ENCODE measurements at places on chromosomes 6 and 20. TPM values are rescaled to one million over a fixed set of nuclear protein-coding genes. Genes with fewer than 3 reads are reported as not detected.

PRSS16 gene
- polyA plus RNA-seq, result 3.6 TPM

POU5F1 gene
- polyA plus RNA-seq, result 0.55 TPM

RNF39 gene
- 11.8 TPM for polyA plus RNA-seq

WFDC5 gene
- 4.5 TPM for polyA plus RNA-seq

EBF4 gene
- 4.8 TPM for polyA plus RNA-seq

SYTL3 gene
- 2.4 TPM for polyA plus RNA-seq

SLC22A7 gene
- not detected for polyA plus RNA-seq

RIMS4 gene
- 0.04 TPM for polyA plus RNA-seq

RSPO4 gene
- 0.06 TPM for polyA plus RNA-seq

MYH7B gene
- 0.11 TPM for polyA plus RNA-seq

LY86 gene
- polyA plus RNA-seq, result 0.51 TPM

KHDC1L gene
- polyA plus RNA-seq, result 0.22 TPM

CCM2L gene
- polyA plus RNA-seq, result 2.9 TPM

GNRH2 gene
- polyA plus RNA-seq, result not detected

GJA10 gene
- polyA plus RNA-seq, result not detected

RAET1E gene
- 25.1 TPM for polyA plus RNA-seq

HS3ST5 gene
- polyA plus RNA-seq, result not detected

CD40 gene
- polyA plus RNA-seq, result 10.8 TPM

CDSN gene
- polyA plus RNA-seq, result 0.20 TPM

VGLL2 gene
- 0.04 TPM for polyA plus RNA-seq

FBXO30 gene
- polyA plus RNA-seq, result 3.5 TPM

LZTS3 gene
- polyA plus RNA-seq, result 1.8 TPM

PTPRT gene
- under 0.01 TPM for polyA plus RNA-seq

TUBB2A gene
- 23.3 TPM for polyA plus RNA-seq

C6orf118 gene
- polyA plus RNA-seq, result not detected

EPPIN gene
- polyA plus RNA-seq, result not detected

SOX4 gene
- 3.0 TPM for polyA plus RNA-seq

OR2W1 gene
- not detected for polyA plus RNA-seq

PRR18 gene
- not detected for polyA plus RNA-seq

Measured in esophagus (tissue), 2 donors.